ENCODE measurements at places on chromosomes 1 and 21. TPM values are rescaled to one million over a fixed set of nuclear protein-coding genes. Genes with fewer than 3 reads are reported as not detected.

RCSD1 gene
- total RNA-seq: 218 TPM

PLA2G2F gene
- under 0.01 TPM for total RNA-seq

SEC16B gene
- 0.54 TPM for total RNA-seq

SLC6A17 gene
- not detected for total RNA-seq

LRRC3 gene
- total RNA-seq: 1.1 TPM

COL11A1 gene
- total RNA-seq: not detected

WNT4 gene
- under 0.01 TPM for total RNA-seq

SERINC2 gene
- 0.54 TPM for total RNA-seq

CRNN gene
- not detected for total RNA-seq

NBPF6 gene
- under 0.01 TPM for total RNA-seq

KMO gene
- total RNA-seq: 0.81 TPM

TSPEAR gene
- not detected for total RNA-seq

DMRTA2 gene
- not detected for total RNA-seq

POGZ gene
- total RNA-seq: 53.3 TPM

SPRR2G gene
- not detected for total RNA-seq

EPHB2 gene
- under 0.01 TPM for total RNA-seq

TUFT1 gene
- 2.7 TPM for total RNA-seq

CD55 gene
- total RNA-seq: 40.7 TPM

ACKR1 gene
- total RNA-seq: 0.27 TPM

CFHR1 gene
- not detected for total RNA-seq

MANEAL gene
- 1.3 TPM for total RNA-seq

RSPH1 gene
- 0.81 TPM for total RNA-seq

MAEL gene
- not detected for total RNA-seq

RGS7 gene
- not detected for total RNA-seq

Data from hematopoietic multipotent progenitor cell (in vitro differentiated cells).